Stimulated activated CD8-positive, alpha-beta memory T cell treated with anti-CD3 and anti-CD28 coated beads, Interleukin-4, amount 100 ng/mL, for 1 hour (primary cell): ENCODE measurements at places on chromosomes 11 and 22.
A peak's percentile ranks its signal among the peaks of the same experiment; 100 is the strongest.

DNA sequence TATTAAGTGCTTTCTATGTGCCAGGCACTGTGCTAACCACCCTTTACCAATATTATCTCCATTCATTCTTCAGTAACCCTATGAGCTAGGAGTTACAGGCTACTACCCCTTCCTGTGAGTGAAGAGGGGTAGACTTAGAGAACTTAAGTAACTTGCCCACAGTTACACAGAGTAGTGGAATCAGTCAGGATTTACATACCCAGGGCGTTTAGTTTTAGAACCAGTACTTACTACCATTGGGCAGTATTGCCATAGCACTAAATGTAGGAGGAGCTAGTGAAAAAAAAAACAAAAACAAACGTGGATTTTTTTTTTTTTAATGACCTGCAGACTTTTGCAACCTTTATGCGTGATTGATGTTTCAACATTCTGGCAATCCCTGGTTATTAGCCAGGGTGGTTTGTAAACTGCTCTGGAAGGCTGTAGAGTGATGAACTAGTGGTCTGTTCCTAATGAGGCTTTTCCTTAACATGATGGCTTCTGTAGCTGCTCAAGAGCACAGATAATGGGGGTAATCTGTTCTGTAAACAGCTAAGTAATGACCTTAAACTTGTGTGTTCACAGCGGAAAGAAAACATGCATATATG is 11.4 kb downstream of the TBCEL start:
- no peak for DNase-seq

- DNase-seq: no peak
Measured at GRCh38 chr11:59939482-59939881, 1.2 kb downstream of the OOSP1 start.

DNA sequence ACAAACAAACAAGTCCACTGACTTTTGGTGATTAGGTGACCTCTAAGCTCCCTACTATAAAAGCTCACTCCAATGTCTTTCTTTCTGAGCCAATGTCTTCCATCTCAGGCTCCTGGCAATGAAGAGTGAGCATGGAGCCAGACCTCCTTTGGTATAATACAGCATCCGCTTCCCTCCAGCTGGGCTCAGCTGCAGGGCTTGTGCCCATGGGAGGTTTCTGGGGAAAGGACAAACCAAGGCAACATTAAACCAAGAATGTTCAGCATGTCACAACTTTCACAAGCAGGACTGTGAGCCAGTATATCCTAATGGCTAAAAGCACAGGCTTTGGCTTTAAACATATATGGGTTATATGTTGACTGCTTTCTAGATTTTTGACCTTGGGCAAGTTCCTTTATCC is 58.8 kb downstream of the EHF start:
- DNase-seq: no peak

GRCh38 chr11:121762820-121763219 is 310.1 kb upstream of the SORL1-AS1 start:
- no peak for DNase-seq

DNA sequence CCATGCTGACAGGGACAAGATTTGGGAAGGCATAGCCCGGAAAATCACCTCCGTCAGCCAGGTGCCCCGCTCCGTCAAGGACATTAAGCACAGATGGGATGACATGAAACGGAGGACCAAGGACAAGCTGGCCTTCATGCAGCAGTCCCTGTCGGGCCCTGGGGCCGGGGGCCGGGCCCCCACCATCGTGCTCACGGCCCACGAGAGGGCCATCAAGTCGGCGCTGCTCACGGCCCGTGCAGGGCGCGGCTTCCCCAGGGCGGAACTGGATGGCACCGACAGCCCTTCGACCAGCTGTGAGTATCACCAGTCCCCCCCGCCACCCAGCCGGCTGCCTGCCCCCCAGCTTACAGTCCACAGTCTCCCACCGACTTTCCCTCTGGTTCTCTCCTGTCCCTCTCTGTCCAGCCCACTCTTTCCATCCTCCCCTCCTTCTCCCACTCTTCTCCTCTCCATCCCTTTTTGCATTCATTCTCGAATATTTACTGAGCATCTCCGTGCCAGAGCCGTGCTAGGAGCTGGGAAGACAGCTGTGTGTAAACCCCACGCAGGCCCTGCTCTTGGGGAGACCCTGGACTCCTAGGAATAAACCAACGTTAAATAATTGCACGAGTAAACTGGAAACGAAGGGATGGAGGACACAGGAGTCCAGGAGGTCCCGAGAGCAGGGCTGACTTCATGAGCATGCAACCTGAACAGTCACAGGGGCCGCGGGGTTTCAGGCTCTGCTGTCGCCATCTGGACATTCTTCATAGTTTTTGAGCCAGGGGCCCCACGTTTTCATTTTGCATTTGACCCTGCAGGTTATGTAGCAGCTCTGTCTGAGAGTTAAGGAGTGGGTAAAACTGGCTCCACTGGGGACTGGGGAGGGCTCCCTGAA is 62.8 kb downstream of the PRDM11 start:
- no peak for DNase-seq

GRCh38 chr22:17982572-17983141 is 41.7 kb downstream of the MICAL3 start:
- no peak for DNase-seq

DNA sequence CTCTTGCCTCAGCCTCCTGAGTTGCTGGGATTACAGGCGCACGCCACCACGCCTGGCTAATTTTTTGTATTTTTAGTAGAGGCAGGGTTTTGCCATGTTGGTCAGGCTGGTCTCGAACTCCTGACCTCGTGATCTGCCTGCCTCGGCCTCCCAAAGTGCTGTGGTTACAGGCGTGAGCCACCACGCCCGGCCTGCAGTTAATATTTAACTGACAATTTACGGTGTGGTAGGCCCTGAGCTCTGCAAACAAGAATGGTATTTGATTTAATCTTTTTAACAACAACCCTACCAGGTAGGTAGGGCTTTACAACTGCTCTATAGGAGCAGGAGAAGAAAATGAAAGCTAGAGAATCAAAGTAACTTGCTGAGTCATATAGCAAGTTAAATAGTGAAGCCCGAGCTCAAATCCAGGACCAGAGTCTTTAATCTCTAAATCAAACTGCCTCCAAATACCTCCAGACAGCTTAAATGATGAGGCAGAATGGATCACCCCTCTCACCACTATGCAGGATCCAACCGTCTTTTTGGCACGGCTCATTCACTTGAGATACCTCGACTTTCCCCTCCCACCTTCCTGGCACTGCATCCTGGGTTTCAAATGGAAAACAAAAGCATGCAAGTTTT is 9.4 kb downstream of the UEVLD start:
- DNase-seq: no peak

- peak; percentile 33 for DNase-seq
Measured at GRCh38 chr22:35660291-35661127, 12.3 kb downstream of the APOL6 start.

GRCh38 chr22:32326647-32327046 is 31.0 kb upstream of the RFPL3 start:
- no peak for DNase-seq

GRCh38 chr11:102843489-102843888 is at the start of gene MMP3:
Gene MMP3 (minus strand): TSS chr11:102843609. CDS start chr11:102843546, 63 bp downstream.
- DNase-seq: no peak

DNA sequence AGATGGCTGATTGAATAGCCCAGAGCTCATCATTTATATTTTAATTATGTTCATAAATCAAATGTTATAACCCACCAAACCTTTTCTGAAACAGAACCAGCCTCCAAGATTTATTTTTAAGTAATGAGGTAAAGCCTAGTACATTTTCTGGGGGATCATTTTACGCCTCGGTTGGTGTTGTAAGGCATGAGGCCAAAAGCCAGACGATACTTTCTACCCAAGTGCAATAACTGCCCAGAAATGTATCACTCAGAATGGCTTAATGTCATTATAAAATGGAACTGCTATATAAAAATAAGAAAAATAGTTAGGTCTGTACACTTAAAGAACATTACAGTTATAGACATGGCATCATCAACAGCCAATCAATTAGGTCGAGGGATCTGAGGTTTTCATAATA is 283.3 kb downstream of the CADM1 start:
- DNase-seq: no peak

- DNase-seq: no peak
Measured at GRCh38 chr11:7858006-7858405, 61.3 kb upstream of the OR5P2 start.

DNA sequence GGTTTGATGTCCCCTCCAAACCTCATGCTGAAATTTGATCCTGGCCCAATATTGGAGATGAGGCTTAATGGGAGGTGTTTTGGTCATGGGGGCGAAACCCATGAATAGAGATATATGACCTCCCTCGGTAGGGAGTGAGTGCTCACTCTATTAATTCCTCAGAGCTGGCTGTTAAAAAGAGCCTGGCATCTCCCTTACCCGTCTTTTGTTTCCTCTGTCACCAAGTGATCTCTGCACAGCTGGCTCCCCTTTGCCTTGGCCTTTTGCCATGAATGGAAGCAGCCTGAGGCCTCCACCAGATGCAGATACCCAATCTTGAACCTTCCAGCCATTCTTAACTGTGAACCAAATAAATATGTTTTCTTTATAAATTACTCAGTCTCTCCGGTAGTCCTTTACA is 4.5 kb upstream of the CCDC81 start:
- no peak for DNase-seq

- no peak for DNase-seq
Measured at GRCh38 chr11:5922749-5923426, 19.2 kb upstream of the OR56A3 start.

- no peak for DNase-seq
Measured at GRCh38 chr11:9277176-9277575, 12.0 kb upstream of the DENND5A start.

DNA sequence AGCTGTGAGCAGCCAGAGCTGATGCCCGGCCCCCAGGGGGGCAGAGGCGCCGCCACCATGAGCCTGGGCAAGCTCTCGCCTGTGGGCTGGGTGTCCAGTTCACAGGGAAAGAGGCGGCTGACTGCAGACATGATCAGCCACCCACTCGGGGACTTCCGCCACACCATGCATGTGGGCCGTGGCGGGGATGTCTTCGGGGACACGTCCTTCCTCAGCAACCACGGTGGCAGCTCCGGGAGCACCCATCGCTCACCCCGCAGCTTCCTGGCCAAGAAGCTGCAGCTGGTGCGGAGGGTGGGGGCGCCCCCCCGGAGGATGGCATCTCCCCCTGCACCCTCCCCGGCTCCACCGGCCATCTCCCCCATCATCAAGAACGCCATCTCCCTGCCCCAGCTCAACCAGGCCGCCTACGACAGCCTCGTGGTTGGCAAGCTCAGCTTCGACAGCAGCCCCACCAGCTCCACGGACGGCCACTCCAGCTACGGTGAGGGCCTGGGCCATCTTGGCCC is 6.1 kb downstream of the CDC42EP1 start:
- DNase-seq: no peak

DNA sequence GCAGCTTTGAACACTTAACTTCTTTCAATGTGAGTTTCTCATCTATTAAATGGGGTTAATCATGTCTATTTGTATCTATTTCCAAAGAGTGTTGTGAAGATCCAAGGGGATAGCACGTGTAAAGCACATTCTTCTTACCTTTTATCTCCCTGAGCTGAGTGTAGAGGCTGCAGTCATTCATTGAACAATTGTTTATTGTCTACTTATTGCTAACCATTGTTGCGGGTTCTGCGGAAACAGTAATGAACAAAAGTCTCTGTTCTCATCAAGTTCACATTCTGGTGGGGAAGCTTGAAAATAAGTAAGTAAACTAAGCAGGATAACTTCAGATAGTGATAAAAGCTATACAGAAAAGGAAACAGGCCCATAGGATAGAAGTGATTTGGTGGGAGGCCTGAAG is 27.4 kb upstream of the PLET1 start:
- DNase-seq: no peak

- no peak for DNase-seq
Measured at GRCh38 chr11:57562596-57562995, 4.9 kb downstream of the UBE2L6 start.

DNA sequence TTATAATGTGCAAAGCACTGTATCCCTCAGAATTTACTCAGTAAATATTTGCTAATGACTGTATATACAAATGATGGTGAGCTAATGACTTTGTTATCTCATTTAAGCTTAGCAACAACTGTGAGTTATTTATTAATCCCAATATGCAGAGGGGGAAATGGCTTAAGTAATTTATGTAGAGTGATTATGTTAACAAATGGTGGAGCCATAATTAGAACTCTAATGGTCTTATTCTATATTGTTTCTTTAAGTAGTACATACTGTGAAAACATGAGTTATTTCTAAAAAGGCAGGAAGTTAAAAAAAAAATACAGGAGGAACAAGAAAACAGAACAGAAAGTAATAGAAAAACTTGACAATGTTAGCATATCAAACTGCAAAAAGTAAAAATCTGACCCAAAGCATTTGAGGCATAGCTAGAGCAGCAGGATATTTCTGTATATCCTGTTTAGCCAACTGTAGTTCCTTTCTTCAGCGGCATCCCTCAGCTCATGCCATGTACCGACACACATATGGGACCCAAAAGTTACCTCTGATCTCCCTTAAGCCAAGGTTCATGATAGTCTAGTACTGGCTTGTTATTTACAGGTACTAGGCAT is 94.2 kb downstream of the FCHSD2 start:
- DNase-seq: no peak

DNA sequence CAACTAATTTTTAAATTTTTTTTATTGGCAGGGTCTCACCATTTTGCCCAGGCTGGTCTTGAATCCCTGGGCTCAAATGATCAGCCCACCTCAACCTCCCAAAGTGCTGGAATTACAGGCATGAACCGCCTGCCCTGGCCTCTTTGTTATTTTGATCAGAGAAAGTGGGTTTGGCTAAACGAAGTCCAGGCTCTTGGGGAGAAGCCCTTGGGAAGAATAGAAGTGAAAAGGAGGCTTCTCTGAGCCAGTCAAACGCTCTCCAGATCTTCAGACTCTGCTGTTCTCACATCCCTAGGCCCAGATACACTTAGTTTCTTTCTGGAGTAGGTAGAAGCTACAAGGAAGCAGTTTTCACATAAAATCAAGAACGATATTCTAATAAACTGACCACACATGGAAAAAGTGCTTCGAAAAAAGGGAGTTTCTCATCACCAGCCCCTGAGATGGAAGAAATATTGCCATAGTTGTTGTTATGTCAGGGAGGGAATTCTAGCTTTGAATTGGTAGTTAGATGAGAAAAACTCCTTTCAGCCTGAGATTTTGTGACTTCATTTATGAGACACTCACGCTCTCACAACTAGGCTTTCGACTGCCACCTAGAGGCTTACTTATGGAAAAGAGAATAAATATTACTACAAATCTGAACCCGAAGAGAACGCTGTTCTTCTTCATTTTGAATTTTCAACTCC is 41.7 kb upstream of the AQP11 start:
- DNase-seq: no peak

GRCh38 chr11:46295312-46296058 is 18.0 kb downstream of the CREB3L1 start:
- peak; percentile 13 for DNase-seq

- DNase-seq: no peak
Measured at GRCh38 chr11:30392221-30392784, 69.4 kb downstream of the ARL14EP start.

- no peak for DNase-seq
Measured at GRCh38 chr11:118868659-118869058, 15.0 kb upstream of the CXCR5 start.

GRCh38 chr11:106208760-106209159 is 131.3 kb downstream of the AASDHPPT start:
- DNase-seq: no peak

- DNase-seq: no peak
Measured at GRCh38 chr22:44585559-44586350, 87.7 kb upstream of the RTL6 start.

GRCh38 chr11:107011977-107012376 is 6.3 kb downstream of the GUCY1A2 start:
- no peak for DNase-seq

GRCh38 chr11:46414466-46414796 is 22.9 kb upstream of the CHRM4 start:
- no peak for DNase-seq

GRCh38 chr11:124892146-124892545 is 5.5 kb downstream of the ROBO4 start:
- DNase-seq: no peak

GRCh38 chr11:72436661-72437060 is 2.3 kb upstream of the CLPB start:
- DNase-seq: no peak
